NCI-H524 treated with DMSO at 0.1 percent for 48 hours (cell line): ENCODE measurements at places on chromosomes 6 and 20.

GRCh38 chr6:169184419-169184818 is 69.2 kb downstream of the THBS2 start:
- no peak for DNase-seq

GRCh38 chr6:166672146-166672545 is 45.1 kb upstream of the RPS6KA2 start:
- no peak for DNase-seq

GRCh38 chr6:34929241-34929978 is 40.4 kb downstream of the ANKS1A start:
- DNase-seq = no peak

- no peak for DNase-seq
Measured at GRCh38 chr6:63543001-63543400, 29.3 kb upstream of the LOC128125822 start.

DNA sequence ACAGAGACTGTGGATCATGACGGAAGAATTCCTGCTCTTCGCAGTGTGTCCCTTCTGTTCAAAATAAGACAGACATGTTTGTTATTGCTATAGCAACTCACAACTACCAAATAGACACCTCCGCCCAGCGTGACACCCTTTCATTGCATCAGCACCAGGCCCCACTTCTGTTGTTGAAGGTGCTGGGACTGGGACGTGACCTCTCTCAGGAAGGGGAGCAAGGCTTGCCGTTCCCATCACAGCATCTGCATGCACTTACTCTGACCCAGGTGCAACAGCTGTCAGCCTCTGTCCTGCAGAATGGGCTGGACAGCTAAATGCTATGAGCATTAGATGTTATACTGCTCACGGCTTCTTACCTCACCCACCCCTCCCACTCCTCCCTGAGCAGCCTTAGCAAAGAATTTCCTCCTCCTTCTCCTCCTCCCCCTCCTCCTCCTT is 94.1 kb downstream of the DACT2 start:
- no peak for DNase-seq

DNA sequence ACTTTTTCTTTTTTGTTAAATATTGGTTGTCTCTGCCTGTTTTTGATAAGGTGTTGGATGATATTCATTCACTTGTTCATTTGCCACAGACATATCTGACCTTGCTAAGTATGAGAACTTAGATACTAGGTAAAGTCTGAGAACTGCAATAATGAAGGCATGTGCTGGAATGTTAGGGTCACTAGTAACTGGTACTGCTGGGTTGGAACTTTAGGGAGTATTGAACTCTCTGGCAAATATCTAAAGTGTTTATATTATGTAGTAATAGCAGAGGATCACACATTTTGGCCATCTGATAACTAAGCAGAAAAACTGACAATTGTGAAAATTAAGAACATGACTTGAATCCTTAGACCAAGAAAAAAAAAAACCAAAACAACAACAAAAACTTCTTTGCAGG is 162.7 kb downstream of the MEI4 start:
- no peak for DNase-seq

GRCh38 chr6:157366648-157367047 is 14.3 kb upstream of the ZDHHC14 start:
- no peak for DNase-seq

DNA sequence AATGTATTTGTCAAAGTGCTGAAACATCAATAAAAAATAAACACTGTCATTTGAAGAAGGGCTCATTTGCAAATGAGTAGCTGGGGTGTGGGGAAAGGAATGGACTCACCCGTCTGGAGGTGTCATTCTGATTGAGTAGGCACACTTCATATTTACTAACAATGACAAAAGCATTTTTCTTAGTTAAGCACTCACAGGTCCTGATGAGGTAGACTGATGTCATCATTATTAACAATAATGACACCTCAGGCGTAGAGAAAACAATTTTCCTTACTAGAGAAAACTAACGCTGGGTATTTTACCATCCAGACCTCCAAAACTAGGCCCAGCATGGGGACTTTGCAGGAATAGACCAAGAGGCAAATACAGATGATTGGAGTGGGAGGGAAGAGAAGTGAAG is 76.0 kb downstream of the UNC5CL start:
- DNase-seq = no peak

DNA sequence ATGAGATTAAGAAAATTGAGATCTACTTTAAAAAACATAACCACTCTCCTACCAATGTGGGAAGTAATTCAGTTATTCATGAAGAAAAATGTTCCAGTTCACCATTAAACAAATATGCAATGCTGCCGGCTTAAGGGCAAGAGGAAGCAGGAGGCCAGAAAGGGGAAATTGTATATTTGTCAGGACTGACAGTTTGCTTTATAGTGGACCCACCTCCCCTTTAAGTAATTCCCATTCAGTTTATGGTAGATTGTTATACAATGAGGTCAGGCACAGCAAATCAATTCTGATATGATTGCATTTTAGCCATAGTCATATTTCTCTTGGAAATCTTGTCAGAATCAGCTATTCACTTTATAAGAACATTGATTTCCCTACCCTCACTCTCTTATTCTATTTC is 547.8 kb downstream of the FRK start:
- DNase-seq = no peak

GRCh38 chr6:151876122-151876521 is 68.6 kb downstream of the ESR1 start:
- DNase-seq = no peak

DNA sequence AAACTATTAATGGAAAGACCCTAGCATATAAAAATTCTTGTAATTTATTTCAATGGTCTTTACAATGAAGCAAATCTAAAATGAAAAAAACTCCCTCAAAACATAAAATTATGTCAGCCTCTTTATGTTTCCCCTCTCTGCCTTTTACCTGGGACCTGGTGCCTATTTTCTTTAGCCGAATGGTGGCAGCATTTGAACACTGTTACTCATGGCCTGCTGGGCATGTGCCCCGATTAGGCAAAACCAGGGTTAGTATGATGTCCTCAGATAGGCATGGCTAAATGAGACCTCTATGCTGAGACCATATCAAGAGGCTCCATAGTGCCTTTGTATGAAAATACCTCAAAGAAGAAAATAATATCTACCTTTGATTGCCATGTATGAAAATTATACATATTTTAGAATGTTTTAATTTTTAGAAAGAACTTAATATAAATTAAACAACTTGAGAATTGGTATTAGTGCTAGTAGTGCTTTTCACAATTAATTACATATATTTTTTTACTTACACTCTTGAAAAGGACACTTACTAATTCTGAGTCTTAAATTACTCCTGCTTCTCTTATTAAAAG is 22.5 kb upstream of the C6orf58 start:
- DNase-seq = peak; percentile 69

DNA sequence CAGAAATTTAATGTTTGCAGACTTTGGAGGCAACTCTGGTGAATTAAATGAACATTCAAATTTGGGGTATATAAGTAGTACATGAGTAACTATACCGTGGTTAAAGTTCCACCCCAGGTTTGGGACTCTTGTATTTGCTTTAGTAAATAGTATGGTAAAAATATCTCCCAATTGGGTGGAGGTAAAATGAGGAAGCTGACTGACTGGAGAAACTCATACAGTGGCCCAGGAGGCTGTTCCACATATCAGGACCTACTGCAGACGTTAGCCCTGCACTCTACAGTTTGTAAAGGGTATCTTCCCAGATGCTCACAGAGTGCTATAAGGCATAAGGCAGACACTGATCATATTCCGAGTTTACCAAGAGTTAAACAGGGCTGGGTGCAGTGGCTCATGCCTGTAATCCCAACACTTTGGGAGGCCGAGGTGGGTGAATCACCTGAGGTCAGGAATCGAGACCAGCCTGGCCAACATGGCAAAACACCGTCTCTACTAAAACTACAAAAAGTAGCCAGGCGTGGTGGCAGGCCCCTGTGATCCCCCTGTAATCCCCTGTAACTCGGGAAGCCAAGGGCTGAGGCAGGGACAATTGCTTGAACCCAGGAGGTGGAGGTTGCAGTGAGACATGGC is 53.7 kb downstream of the CPXM1 start:
- no peak for DNase-seq

GRCh38 chr6:87697581-87698546 is 4.2 kb downstream of the AKIRIN2 start:
- DNase-seq = no peak

DNA sequence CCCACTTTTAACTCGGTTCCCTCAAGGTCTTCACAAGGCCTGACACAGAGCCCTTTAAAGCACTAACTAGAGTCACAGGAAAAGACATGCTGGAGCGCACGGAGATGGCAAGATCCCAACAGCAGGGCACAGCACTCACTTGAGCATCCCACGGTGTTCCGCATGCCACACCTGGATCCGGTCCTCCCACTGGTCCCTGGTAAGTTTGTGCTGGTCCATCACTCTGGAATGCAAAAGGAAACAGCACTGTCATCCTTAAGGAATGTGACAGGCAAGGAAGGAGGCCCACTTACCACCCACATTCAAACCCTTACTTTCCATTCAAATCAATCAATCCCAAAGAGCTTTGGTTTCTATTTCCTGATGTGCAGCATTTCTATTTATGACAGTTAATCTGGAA is 34.7 kb downstream of the EZR start:
- DNase-seq = no peak

GRCh38 chr6:49339096-49339495 is 124.0 kb downstream of the MMUT start:
- DNase-seq = no peak

DNA sequence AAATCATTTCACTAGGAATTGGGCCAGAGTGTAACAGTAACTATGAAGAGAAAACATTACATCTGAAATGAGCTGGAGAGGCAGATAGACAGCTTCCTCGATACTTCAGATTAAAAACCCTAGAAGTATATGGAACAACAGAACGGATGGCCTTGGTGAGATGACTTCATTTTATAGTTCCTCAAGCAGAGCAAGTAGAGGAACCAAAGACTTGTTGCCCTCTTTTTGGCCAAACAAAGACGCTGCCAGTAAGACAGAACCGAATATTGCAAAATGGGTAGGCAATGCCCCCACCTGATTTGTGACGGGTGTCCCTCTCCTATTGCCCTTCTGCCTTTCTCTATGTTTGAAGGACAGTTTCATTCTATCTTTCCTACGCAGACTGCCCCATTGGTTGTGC is 53.5 kb downstream of the AGPAT4 start:
- DNase-seq = no peak

DNA sequence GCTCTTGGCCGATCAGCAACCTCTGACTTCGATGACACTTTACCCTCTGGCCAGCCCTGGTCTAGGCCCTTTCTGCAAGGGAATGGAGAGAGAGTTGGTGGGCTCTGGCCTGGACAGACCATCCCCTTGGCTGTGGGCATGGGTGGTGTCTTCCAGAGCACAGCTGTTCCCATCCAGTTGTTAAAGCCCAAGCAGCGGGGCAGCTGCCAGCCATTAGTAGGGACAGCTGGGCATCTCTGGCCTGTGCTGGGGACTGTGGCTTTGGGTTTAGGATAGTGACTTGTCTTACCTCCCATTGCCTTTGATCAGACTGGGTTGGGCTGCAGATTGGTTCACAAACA is 2.8 kb downstream of the CDC25B start:
- DNase-seq = no peak

GRCh38 chr6:147156218-147156617 is 48.0 kb upstream of the STXBP5 start:
- no peak for DNase-seq

DNA sequence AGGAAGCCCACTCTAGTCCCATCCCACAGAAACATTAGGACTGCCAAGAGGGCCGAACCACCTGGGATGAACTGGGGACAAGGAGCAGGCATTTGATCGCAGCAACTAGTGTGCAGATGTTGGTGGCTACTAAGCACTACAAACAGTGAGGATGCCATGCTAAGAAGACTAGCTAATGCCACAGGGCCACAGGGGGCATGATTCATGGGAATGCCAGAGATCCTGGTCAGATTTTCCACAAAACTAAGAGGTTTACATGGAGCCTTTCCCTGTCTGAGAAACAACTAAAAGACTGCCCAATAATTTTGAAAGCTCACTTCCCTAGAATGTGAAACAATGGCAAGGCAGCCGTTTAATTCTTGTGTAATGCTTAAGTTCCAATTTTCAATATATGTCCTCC is 375.9 kb upstream of the PTCHD4 start:
- no peak for DNase-seq

DNA sequence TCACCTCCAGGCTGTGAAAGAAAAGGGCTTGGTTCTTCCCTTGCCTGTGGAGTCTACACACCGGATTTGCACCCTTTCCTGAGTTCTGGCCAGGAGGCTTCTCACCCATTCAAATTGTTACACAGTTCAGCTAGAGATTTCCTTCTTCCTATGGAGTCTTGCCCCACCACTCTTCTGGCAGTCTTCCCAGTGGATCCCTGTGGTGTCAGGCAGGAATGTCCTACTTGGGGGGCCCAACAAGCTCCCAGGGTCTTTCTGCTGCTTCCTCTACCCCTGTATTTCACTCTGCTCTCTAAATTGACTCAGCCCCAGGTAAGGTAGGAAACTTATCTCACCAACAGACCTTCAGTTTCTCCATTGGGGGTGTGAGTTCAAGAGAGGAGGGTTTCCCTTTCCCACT is 14.0 kb upstream of the CST9L start:
- no peak for DNase-seq

DNA sequence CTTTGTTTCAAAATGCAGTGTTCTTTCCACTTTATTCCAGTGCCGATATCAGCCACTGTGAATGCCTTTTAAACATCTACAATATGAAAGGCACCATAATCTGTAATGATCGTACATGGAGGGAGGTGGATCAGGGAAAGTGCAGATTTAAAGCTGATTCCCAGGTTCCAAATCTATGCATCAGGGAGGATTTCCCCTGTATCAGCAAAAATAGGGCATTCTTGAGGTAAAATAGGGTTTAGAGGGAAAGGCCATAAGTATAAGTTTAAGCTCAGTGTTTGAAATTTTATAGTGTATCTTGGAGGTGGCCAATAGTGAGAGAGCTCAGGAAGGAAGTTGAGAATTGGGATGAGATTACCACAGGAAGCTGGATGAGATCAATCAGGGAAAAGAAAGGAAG is 289.7 kb upstream of the ID4 start:
- no peak for DNase-seq

- DNase-seq = no peak
Measured at GRCh38 chr6:168155193-168155592, 76.2 kb upstream of the FRMD1 start.

DNA sequence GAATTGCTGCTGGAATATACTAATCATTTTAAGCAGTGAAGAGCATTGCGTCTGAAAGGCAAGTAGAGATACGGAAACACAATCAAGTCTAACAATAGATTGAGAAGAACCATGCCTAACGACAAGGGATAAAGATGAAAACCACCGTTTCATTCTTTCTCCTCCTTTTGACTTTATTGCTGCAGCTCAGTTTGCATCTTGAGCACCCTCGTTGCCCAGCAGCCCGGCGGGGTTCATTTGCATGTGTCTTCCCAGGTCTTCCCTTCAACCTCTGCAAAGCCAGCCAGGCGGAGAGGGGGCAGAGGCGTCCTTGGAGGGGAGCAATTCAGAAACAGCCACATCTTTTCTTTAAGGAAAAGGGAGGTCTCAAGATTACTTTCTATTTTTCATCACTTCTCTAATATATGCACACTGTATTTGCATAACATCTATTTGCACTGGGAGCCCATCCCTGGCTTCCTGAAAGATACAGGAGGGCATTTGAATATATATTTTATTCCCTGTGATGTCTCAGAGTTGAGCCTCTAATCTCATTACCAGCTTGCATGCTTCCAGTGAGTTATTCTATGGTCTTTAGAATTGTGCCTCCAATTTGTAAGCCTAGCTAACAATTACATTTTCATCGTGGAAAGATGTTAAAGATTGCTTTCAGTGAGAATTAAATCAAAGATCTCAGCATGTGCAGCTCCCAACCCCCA is 18.7 kb upstream of the PXDC1 start:
- no peak for DNase-seq

- no peak for DNase-seq
Measured at GRCh38 chr6:167093406-167093921, 29.4 kb upstream of the CCR6 start.
